Pancreas (tissue), 10 donors: ENCODE measurements at places on chromosomes 3 and 15. TPM values are rescaled to one million over a fixed set of nuclear protein-coding genes. Genes with fewer than 3 reads are reported as not detected.
A peak's percentile ranks its signal among the peaks of the same experiment; 100 is the strongest.

ARHGEF26 gene
- total RNA-seq = 2.7 TPM

LMCD1 gene
- total RNA-seq = 21.0 TPM

NR2E3 gene
- total RNA-seq = 0.67 TPM

FBXO40 gene
- total RNA-seq = not detected

PLSCR5 gene
- total RNA-seq = not detected

GRCh38 chr3:39705351-39705900 lies 104.0 kb upstream of the MYRIP start:
- DNase-seq = no peak

DNA sequence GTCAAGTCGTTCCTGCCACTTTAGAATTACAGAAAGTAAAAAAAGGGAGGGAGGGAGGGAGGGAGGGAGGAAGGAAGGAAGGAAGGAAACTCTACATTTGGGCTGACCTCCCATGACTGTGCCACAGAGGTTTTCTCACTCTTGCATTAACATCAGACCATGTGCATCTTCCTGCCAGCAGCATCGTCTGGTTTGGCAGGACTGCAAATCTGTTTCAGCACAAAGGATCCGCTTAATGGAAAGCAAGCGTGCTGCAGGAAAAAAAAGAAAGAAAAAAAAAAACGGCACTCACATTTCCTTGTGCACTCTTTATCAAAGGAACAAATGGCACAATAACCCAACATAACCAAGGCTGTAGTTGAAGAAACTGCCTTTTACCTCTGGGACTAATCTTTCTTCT lies 148.8 kb upstream of the HES1 start:
- no peak for DNase-seq

DNA sequence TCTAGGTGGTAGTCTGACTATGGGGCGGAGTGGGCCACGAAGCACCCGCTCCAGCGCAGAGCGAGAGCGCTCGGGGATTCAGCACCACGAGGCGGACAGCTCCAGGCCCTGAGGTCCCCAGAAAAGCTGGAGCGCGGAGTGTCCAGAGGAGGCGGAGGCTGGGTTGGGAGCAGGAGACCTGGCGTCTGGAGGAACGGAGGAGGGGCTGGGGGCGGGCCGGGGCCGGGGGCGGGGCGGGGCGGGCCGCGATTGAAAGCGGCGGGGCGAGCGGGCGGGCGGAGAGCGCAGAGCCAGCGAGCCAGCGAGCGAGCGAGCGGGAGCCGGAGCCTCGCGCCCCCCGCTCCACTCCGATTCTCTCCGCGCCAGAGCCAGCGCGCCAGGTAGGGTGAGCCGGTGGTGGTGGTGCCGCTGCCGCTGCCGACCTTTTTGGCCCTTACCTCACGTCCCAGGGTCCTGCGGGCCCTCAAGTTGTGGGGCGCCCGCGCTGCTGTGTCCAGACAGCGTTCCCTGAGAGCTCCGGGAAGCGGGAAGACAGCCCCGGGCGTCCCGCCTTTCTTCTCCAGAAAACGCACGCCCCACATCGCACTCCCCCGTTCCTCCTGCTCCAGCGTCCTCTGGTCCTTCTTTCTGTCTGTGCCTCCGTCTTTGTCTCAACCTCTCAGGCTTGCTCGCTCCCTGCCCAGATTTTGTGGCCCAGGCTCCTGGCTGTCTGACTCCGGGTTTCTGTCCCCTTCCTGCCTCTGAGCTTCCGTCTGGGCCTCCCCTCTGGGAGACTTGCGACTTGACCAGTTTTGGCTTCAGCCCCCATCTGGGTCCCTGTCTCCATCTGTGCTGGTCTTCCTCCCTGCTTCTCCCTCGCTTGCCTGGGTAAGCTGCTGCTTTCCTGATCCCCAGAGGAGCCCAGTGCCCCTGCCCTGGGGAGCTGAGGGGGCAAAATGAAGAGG lies at the start of gene GRM2:
GRM2 (plus strand) TSS at position 281 of the 944 bp plus-strand sequence. CDS start 1,916 bp downstream, outside the sequence.
- DNase-seq = peak; percentile 79

GRCh38 chr3:156762631-156763185 lies 63.4 kb upstream of the LEKR1 start:
- DNase-seq = no peak

GRCh38 chr3:37670961-37671483 lies 190.7 kb upstream of the CTDSPL start:
- no peak for DNase-seq

- no peak for DNase-seq
Observed at GRCh38 chr15:74428442-74428787, 5.3 kb downstream of the SEMA7A start.

GRCh38 chr3:28989646-28990089 lies 291.2 kb upstream of the RBMS3 start:
- DNase-seq = no peak

- no peak for DNase-seq
Observed at GRCh38 chr3:123347691-123348264, 101.1 kb downstream of the ADCY5 start.

SLC12A1 gene
- total RNA-seq = not detected

MYZAP gene
- 6.7 TPM for total RNA-seq

PCNP gene
- total RNA-seq = 63.8 TPM

DNA sequence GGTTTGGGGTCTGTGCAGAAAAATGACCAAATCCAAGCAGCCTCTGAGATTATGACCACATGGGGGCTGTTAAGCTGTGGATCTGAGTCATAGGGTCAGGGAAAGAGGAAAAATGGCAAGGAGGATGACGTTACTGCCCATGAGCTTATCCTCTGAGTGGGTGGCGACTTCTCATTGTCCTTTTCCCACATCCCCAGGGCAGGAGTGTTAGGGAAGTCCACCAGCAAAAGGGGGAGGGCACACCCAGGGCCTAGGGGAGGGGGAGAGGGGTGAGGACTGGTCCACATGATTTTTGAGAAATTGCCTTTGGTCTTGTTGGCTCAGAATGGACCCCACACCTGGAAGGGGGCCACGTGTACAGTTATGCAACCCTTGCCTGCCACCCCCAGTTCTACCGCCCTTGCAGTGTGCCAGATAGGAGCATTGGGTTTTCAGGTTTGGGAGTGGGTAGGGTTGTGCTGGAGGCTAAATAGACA lies 2.6 kb downstream of the CD276 start:
- no peak for DNase-seq

DNA sequence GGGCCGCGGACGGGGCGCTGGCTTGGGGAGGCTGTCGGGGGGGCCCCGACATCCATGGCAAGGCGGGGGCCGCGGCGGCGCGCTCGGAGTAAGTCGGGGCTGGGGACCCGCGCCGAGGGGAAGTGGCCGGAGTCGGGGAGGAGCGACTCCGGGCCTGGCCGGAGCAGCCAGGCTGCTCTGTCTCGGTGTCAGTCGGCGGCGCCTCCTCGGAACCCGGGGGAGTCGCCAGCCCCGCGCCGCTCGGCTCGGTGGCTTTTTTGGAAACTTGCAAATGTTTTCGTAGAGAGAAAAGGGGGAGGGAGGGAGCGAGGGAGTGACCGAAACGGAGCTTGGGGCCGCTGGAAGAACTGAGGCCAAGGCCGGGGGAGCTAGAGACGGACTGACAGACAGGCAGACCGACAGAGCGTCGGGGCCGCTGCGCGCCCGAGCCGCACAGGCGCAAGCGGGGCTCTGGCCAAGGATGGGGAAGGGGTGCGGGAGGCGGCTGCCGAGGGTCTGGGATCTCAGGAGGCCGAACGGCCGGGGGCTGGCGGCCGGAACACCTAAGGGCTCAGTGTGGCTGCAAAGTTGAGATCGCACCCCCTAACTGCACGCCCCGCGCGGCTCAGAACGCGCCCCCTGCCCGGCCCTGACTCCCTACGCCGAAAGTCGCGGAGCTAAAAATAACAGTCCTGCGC lies 5.0 kb downstream of the PTH1R start:
- DNase-seq = no peak

COL8A1 gene
- total RNA-seq = 10.1 TPM

DNA sequence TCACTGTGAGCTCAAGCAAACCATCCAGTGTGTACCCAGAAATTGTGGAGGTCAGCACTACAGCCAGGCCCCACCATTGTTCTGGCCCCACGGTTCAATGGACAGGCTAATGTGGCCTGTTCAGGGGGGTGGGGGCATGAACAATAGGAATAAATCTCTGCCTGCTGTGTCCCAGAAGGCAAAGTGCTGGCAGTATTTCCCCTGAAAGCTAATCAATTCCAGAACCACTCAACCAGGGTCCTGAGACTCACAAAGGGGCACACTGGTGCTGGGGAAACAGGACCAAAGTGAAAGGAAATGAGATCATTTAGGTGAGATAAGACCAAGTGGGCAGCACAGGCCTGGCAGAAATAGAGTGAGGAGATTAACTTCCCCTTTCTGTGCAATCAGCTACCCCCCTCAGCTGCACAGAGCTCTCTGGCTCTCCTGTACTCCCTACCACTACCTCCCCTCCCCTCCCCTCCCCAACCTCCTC lies 11.5 kb downstream of the CRYGS start:
- DNase-seq = no peak

CCDC191 gene
- 2.8 TPM for total RNA-seq

C3orf52 gene
- total RNA-seq = 26.1 TPM

DNA sequence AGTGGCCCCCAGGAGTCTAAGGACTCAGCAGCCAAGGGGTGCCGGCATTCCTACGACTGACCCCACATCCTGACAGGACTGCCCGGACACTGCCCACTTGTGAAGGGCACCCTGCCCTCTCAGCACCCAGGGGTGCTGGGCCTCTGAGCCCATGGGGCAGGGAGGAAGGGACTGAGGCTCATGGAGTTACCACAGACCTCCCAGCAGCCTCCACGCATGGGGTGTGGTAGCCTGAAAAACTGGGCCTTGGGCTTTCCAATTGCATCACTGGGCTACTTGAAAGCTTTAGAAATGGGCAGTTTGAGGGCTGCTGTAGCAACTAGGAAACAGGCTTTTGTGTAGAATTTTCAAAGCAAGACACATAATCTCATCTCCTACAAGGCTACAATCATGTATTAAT lies 13.2 kb downstream of the TKT start:
- no peak for DNase-seq

ARL14 gene
- 0.75 TPM for total RNA-seq

GABRA5 gene
- total RNA-seq = 0.28 TPM

LCTL gene
- not detected for total RNA-seq

GRCh38 chr3:72101494-72101893 lies 316.5 kb upstream of the PROK2 start:
- no peak for DNase-seq

SI gene
- total RNA-seq = not detected

DNA sequence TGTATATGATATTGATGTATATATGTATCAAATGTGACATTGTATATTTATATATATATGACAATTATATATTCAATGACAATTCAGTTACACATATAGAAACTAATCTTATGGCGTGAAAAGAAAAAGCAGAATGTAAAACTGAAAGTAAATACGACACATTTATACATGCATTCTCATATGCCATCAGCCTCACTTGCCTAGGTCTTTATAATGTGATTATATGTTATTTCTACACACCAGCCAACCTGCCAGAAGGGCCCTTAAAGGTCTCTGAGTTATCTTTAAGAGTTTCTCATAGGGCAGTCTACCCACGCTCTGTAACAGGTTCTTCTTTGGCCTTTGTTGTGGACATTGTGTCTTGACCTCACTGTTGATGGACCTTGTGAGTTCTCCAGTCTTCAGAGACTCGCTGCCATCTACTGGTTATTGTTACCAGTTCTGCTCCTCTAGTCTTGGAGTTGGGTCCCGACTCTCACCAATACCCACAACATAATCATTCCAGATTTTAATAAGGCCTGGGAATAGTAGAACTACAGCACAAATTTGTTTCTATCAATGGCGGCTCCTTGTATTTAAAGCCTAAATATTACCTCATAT lies 371.5 kb upstream of the GOLIM4 start:
- DNase-seq = no peak

- no peak for DNase-seq
Observed at GRCh38 chr15:92907896-92908712, 8.0 kb downstream of the CHD2 start.

DNA sequence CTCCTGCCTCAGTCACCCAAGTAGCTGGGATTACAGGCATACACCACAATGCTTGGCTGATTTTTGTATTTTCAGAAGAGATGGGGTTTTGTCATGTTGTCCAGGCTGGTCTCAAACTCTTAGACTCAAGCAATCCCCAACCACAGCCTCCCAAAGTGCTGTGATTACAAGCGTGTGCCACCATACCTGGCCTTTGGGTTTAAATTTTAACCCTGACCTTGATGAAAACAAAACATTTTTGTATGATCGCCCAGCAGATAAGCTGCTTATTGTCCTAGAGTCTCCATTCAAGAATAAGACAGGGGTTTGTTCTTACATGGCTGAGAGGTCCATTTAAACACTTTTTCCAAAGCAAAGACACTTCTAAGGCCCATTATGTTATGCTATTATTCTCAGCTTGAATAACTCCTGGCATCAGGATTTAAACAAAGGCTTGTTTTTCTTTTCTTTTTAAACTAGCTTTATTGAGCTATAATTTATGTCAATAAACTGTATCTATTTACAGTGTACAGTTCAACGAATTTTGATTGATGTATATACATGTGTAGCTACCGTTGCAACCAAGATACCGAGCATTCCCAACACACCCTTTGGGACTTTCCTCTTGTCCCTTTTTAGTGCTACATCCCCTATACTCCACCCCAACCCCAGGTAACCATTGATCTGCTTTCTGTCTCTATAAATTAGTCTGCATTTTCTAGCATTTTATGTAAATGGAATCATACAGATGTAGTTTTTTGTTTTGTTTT lies 1.4 kb upstream of the MUC13 start:
- DNase-seq = no peak

CCR8 gene
- total RNA-seq = not detected

GRCh38 chr15:77371850-77372563 lies 47.9 kb downstream of the PEAK1 start:
- no peak for DNase-seq
